ENCODE measurements at places on chromosomes 2 and 18.

- H3K27ac ChIP-seq = no peak overlapping the region
- DNase-seq = no peak
- H3K36me3 ChIP-seq = peaks cover 24% of the 10 kb centered on the region
- no peaks in the 10 kb centered on the region for H3K27me3 ChIP-seq
Measured at GRCh38 chr2:64007924-64008323, 11.3 kb downstream of the VPS54 start.

DNA sequence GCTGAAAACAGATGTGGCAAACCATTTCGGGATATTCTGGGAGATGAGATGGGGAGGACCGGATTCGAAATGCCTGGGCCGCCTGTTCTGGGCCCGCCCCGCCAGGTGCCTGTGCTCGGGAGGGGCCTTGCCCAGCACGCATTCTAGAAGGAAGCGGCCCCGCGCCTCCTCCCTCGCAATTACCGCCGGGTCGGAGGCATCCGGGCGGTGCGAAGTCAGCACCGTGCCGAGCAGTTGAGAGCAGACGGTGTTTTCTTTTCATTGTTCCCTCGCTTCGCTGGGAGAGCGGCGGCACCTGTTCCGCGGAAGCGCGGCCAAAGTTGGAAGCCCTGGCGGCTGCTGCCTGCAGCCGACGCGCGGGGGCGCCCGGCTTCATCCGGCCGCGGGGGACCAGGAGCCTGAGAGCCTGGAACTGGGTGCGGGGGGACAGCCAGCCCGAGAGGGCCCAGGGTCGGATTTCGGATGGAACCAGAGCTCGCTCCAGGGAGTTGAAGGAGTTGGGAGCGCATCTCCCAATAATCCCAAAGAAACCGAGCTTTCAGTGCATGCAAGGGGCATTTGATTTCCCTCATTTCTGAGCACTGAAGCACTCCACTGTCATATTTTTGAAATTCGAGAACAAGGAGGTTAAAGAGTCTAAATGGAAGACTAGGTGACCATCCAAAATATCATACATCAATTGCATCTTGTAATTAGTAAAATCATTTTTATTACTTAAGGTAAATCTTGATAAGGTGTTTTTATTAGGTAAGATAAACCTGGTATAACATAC is 241.8 kb upstream of the RAB12 start:
- no peaks in the 10 kb centered on the region for H3K36me3 ChIP-seq
- H3K4me3 ChIP-seq = peak overlapping the region; percentile 76
- no peak for DNase-seq
- peaks cover 5% of the 10 kb centered on the region for H3K4me1 ChIP-seq
- no peak overlapping the region for H3K27ac ChIP-seq

GRCh38 chr2:139383532-139383931 is 603.3 kb upstream of the NXPH2 start:
- no peak overlapping the region for H3K27ac ChIP-seq
- H3K4me1 ChIP-seq = no peaks in the 10 kb centered on the region
- no peaks in the 10 kb centered on the region for H3K36me3 ChIP-seq
- H3K27me3 ChIP-seq = peaks cover 15% of the 10 kb centered on the region

DNA sequence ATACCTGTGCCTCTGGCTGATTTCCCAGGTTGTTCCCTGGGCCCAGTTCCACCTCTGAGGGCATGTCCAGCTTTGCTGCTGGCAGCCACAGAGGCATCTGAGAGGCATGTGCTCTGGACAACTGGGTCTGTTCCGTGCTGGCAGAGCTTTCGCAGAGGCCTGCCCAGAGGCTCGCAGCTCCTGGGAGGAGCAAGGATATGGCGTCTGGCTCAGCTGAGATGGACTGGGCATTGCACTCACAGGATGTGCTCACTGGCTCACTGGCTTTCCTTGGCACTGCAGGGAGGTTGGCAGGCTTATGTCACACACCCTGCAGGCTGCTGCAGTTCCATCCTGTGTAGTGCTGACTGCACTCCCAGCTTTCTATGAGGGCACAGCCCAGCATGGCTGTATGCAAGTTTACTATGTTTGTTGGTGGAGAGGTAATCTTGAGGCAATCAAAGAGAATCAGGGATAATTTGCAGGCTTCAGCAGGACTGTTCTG is 172.3 kb downstream of the PRKCE start:
- peaks cover 33% of the 10 kb centered on the region for H3K27me3 ChIP-seq
- H3K36me3 ChIP-seq = peaks cover 5% of the 10 kb centered on the region
- H3K4me3 ChIP-seq = no peak overlapping the region
- H3K27ac ChIP-seq = no peak overlapping the region
- DNase-seq = no peak

DNA sequence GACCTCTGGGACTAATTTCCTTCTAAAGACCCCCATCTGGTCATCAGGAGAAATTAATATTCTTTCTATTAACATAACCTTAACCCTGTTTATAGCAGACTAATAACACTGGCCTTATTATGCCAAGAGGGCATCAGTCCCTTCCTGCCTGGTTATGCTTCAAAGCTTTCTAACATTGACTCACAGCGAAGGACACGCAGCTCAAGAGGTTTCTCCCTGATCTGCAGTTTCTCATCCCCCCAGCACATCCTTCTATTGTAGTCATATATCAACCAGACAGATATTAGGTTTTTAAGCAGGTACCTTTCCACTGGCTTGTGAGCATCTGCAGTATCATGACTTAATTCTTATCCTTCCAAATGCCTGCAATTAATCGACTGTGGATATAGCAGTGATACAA is 100.0 kb upstream of the CXCR4 start:
- peaks cover 47% of the 10 kb centered on the region for H3K27me3 ChIP-seq
- no peaks in the 10 kb centered on the region for H3K36me3 ChIP-seq
- H3K4me1 ChIP-seq = peaks cover 31% of the 10 kb centered on the region
- no peak for DNase-seq
- no peak overlapping the region for H3K4me3 ChIP-seq

DNA sequence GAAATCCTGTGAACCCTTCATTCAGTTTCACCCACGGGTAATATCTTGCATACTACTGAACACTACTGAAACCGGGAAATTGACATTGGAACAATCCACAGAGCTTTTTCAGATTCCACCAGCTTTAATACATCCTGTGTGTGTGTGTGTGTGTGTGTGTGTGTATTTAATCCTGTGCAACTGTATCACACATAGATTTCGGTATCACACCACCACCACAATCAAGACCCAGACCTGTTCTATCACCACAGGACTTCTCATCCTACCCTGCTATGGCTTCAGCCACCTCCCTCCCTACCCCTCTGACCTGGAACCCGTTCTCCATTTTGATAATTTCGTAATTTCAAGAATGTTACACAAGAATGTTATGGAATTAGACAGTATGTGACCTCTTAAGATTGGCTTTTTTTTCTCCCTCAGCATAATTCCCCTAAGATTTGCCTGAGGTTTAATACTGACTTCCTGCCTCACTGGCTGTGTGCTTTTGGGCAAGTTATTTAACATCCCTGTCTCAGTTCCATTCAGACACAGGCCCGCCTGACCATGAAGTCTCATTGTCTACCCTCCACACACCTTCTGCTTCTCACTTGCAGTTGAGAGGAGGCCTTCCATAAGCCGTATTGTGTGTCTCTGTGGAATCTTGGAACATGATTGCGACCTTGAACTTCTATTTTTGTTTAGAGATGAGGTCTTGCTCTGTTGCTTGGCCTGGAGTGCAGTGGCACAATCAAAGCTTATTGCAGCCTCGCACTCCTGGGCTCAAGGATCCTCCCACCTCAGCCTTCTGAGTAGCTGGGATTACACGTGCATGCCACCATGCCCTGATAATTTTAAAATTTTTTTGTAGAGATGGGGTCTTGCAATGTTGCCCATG is 14.4 kb upstream of the TMEM131 start:
- no peak overlapping the region for H3K27ac ChIP-seq
- DNase-seq = no peak
- no peaks in the 10 kb centered on the region for H3K36me3 ChIP-seq
- no peaks in the 10 kb centered on the region for H3K4me1 ChIP-seq
- H3K4me3 ChIP-seq = no peak overlapping the region

- DNase-seq = no peak
- H3K4me1 ChIP-seq = peaks cover 4% of the 10 kb centered on the region
- H3K27me3 ChIP-seq = no peaks in the 10 kb centered on the region
- no peak overlapping the region for H3K27ac ChIP-seq
Measured at GRCh38 chr2:190997526-190998113, 16.4 kb downstream of the STAT1 start.

GRCh38 chr2:202762556-202762955 is 109.0 kb downstream of the ICA1L start:
- no peak for DNase-seq
- H3K27me3 ChIP-seq = no peaks in the 10 kb centered on the region
- H3K36me3 ChIP-seq = peaks cover 41% of the 10 kb centered on the region
- peaks cover 9% of the 10 kb centered on the region for H3K4me1 ChIP-seq
- no peak overlapping the region for H3K27ac ChIP-seq

- no peak for DNase-seq
- H3K4me3 ChIP-seq = no peak overlapping the region
- H3K27ac ChIP-seq = no peak overlapping the region
Measured at GRCh38 chr2:189258616-189259365, 79.2 kb upstream of the COL5A2 start.

GRCh38 chr2:56314796-56315195 is 131.0 kb downstream of the CCDC85A start:
- H3K4me1 ChIP-seq = peaks cover 11% of the 10 kb centered on the region
- H3K27ac ChIP-seq = no peak overlapping the region
- H3K36me3 ChIP-seq = no peaks in the 10 kb centered on the region
- DNase-seq = no peak

DNA sequence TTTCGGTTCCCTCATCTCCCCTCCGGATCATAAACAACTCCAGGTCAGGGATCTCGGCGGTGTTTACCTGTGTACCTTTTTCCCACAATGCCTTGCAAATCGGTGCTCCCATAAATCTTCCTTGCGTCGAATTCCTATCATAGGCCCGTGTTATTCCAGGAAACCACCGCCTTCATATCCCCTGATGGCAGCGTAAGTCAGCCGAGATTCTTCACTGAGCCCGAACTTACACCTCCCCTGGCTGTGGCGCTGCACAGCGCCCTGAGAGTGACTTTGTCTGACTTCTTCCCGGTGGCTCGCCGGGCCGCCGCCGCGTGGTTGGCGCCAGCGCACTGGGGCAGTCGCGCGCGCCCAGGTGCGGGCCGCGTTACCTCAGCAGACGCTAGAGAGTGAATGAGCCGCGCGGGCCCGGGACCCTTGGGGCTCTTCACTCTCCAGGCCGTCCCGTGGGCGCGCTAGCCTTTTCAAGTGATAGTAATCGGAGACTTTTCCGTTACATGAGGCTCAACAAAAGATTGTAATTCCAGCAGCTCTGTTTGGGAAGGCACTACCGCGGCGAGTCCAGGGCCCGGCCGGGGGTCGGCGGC is 101.6 kb downstream of the SPTBN1 start:
- H3K4me3 ChIP-seq = peak overlapping the region; percentile 86
- H3K36me3 ChIP-seq = peaks cover 5% of the 10 kb centered on the region
- peak; percentile 74 for DNase-seq
- peaks cover 59% of the 10 kb centered on the region for H3K4me1 ChIP-seq

- H3K27ac ChIP-seq = no peak overlapping the region
- peaks cover 6% of the 10 kb centered on the region for H3K4me1 ChIP-seq
- H3K4me3 ChIP-seq = no peak overlapping the region
- no peaks in the 10 kb centered on the region for H3K36me3 ChIP-seq
- no peaks in the 10 kb centered on the region for H3K27me3 ChIP-seq
- no peak for DNase-seq
Measured at GRCh38 chr2:157173740-157174184, 83.7 kb upstream of the GALNT5 start.

DNA sequence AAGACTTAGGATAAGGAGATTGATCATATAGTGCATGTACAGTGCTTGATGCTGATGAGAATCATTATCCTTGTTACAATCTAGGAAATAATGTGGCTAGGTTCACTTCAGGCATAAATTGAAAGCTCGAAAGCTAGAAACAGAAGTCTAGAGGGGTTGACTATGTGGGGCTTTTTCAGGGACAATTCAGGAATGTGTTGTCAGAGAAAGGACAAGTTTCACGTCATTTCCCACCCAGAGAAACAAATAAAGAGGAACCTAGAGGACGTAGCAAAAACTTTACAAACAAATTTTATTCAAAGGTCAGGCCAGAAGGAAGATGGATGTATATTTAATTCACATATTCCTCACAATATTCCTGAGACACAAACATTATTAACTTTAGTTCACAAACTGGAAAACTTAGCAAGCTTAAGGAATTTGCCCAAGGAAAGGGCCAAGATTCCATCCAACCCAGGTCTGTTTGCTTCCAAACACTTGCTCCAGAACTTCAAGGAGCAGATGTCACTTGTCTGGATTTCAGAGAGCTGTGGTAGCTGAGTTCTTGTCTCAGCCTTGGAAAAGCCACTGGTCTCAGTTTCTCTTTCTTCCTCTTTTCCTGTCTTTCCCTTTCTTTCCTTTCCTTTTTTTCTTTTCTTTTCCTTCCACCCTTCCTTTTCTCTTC is 7.4 kb downstream of the CYRIA start:
- H3K36me3 ChIP-seq = peaks cover 3% of the 10 kb centered on the region
- no peak overlapping the region for H3K27ac ChIP-seq
- peaks cover 2% of the 10 kb centered on the region for H3K27me3 ChIP-seq
- no peak for DNase-seq
- H3K4me1 ChIP-seq = peaks cover 11% of the 10 kb centered on the region
- H3K4me3 ChIP-seq = no peak overlapping the region

GRCh38 chr2:221103930-221104329 is 468.2 kb downstream of the EPHA4 start:
- H3K27me3 ChIP-seq = peaks cover 18% of the 10 kb centered on the region
- peaks cover 7% of the 10 kb centered on the region for H3K4me1 ChIP-seq
- peak overlapping the region; percentile 50 for H3K27ac ChIP-seq
- no peak overlapping the region for H3K4me3 ChIP-seq

DNA sequence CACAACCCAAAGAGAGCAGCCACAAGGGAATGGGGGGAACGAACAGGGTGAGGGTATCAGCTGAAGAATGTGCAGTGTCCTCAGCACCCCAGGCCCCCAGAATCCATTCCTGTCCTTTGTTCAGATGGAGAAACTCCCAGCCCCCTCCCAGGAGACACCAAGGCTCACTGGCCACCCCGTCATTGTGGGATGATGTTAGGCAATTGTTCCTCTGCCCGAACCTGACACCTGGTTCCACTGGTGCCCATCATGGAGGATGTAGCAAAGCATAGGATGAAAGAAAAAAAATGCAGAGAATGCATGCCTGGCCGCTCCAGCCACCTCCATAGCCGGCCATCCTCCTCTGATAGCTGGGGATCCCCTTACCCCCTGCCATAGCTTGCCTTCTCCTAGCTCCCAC is 197.3 kb upstream of the TWIST2 start:
- peaks cover 16% of the 10 kb centered on the region for H3K4me1 ChIP-seq
- no peak overlapping the region for H3K4me3 ChIP-seq
- peak; percentile 39 for DNase-seq
- no peaks in the 10 kb centered on the region for H3K27me3 ChIP-seq

GRCh38 chr18:57624988-57625387 is 3.4 kb upstream of the NARS1 start:
- H3K27ac ChIP-seq = no peak overlapping the region
- no peak overlapping the region for H3K4me3 ChIP-seq
- no peak for DNase-seq
- no peaks in the 10 kb centered on the region for H3K36me3 ChIP-seq
- H3K4me1 ChIP-seq = peaks cover 12% of the 10 kb centered on the region

DNA sequence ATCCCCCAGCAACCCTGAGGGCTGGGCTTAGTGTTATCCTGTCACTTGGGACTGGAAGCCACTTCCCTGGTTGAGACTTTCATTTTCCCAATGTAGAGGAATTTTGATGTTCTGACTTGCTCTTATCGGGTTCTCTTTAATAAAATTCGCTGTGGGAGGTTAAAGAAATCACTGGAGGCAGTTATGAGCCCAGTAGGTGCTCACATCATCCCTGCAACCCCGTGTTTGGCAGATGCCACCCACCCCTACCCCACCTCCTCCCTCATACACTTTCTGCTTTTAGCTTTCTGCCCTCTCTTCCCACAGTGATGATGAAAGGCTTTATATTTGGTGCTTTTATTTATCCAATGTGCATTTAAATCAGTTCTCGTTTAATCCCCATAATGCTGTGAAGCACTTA is 106.6 kb downstream of the MAPK4 start:
- H3K4me3 ChIP-seq = no peak overlapping the region
- H3K4me1 ChIP-seq = peaks cover 27% of the 10 kb centered on the region
- H3K27ac ChIP-seq = no peak overlapping the region
- DNase-seq = no peak

Data from type B pancreatic cell (in vitro differentiated cells).